ENCODE measurements at places on chromosomes 2 and 18.

- DNase-seq: no peak
Observed at GRCh38 chr2:140067661-140068060, 1287.5 kb upstream of the NXPH2 start.

GRCh38 chr2:179443180-179443579 is 178.5 kb upstream of the SESTD1 start:
- DNase-seq: no peak

- DNase-seq: no peak
Observed at GRCh38 chr2:45826460-45826859, 175.0 kb downstream of the PRKCE start.

DNA sequence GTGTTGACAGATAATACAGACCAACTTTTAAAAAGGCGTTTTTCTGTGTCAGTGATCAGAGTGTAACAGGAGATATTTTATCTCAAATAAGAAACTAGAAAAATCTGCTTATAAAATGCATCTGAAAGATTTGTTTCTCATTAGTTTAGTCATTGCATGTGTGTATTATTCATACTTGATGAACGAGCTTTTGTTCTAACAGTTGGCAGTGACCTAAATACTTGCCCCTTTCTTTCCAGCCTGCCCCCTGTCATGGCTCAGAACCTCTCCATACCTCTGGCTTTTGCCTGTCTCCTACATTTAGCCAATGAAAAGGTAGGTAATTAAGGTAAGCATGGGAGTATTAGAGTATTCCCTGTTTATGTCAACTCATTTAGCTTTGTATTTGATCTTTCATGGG is 33.6 kb downstream of the NCAPH start:
- no peak for DNase-seq

- DNase-seq: no peak
Observed at GRCh38 chr2:126399001-126399400, 257.0 kb upstream of the GYPC start.

- peak; percentile 38 for DNase-seq
Observed at GRCh38 chr18:52936931-52937330, 596.9 kb downstream of the DCC start.

DNA sequence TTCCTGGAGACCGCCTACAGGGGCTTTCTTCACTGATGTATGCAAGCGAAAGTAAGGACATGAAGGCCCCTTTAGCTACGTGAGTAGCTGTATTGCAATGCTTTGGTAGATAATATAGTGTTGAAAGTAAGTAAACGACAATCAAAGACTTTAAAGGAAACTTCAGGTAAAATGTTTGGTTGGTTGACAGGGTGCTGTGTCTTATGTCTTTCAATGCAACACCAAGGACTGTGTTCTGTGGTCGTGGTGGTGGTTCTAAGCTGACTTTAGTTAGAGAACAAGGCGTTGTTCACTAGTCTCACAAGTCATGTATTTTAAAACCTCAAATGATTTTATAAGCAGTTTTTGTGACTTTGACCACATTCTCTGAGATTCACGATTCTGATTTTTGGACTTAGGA is 58.0 kb upstream of the CABYR start:
- DNase-seq: no peak

DNA sequence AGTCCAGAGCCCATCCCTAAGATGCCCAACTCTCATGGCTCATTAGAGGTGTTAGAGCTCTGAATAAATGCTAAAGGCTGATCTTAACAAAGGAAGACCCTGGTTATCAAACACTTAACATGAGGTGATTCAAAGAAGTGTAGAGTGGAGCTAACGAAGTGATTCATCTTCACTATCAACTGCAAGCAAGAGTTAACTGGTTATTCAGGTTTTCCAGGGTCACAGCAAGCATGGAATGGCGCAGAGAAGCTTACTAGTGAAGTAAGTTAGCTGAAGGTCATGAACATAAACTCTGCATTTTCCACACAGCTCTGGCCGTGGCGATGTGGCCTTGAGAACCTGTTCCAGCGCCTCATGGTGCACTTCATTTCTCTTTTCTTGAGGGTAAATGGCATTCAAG is 17.0 kb downstream of the RND3 start:
- no peak for DNase-seq

GRCh38 chr2:10325278-10326145 is 22.8 kb downstream of the HPCAL1 start:
- DNase-seq: no peak
